ENCODE measurements at places on chromosomes 1 and 21.

DNA sequence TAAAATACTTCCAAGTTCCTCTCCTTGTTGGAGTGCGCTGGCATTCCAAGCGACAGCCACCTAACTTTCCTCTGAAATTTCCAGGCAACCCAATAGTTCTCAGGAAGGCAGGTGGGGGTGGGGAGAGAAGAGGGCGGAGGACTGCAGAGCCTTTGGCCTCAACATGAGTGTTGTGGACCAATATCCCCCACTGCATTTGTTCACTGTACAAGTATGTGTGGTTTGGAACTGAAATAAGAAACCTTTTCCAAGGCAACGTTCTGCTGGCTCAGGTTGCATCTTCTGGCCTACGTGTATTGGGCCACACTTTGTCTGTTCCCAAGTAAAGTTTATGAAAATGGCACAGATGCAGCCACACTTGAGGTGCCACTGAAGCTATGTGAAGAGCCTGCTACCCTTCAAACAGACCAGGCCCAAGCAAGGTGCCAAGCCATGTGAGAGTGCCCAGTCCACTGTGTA is 153.4 kb downstream of the DHRS3 start:
- H3K27me3 ChIP-seq, result no peaks in the 10 kb centered on the region
- no peak for DNase-seq
- H3K36me3 ChIP-seq, result peaks cover 19% of the 10 kb centered on the region
- no peak overlapping the region for H3K4me3 ChIP-seq
- H3K4me1 ChIP-seq, result no peaks in the 10 kb centered on the region

- H3K4me3 ChIP-seq, result no peak overlapping the region
- no peaks in the 10 kb centered on the region for H3K27me3 ChIP-seq
- no peak for DNase-seq
- H3K4me1 ChIP-seq, result no peaks in the 10 kb centered on the region
Observed at GRCh38 chr21:32776743-32777142, 5.2 kb upstream of the PAXBP1 start.

DNA sequence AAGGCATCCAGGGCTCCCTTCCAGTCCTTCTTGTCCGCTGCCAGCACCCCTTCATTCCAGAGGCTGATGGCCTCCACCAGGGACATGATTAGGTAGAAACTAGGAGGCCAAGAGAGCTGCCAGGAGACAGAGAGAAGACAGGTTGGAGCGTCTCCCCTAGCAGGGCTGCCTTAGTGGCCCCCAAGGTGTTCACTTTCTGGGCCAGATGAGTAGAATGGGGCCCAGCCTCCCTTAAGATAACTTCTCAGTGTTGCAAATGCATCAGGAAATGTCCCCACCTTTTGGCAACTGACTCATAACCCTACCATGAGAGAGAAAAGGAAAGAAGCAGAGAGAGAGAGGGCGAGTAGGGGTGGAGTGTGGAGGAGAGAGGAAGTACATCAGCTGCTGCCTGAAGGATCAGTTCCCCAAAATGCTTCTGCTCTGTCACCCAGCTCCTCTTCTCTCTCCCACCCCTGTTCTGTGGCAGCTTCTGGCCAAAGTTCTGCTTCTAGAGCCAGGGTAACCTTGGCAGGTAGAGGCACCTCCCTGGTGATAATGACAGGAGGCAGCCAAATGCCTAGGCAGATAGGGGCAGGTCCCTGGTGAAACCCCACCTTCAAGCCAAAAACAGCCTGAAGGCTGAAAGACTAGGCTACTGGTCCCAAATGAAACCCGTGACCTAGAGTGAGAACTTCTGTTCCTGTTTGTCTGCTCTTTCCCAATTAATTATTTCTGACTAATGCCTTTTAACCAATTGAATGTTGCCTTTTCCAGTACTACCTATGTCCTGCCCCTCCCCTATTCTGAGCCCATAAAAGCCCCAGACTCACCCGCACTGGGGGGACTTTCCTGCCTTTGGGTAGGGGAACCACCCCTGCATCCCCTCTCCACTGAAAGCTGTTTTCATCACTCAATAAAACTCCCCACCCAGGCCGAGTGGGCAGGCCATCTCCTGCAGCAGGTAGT is at the start of gene NCF2:
TSS of gene NCF2 (minus strand) at position 216 of the 948 bp plus-strand sequence. CDS start at position 86, 130 bp downstream.
- peak within 1 kb of the TSS; percentile 5 for H3K27ac ChIP-seq
- peaks cover 14% of the 10 kb centered on the region for H3K4me1 ChIP-seq
- no peaks in the 10 kb centered on the region for H3K27me3 ChIP-seq
- no peak for DNase-seq
- no peaks in the 10 kb centered on the region for H3K36me3 ChIP-seq
- H3K4me3 ChIP-seq, result no peak within 1 kb of the TSS

GRCh38 chr1:101509370-101509769 is 272.6 kb downstream of the S1PR1 start:
- no peak overlapping the region for H3K27ac ChIP-seq
- H3K4me1 ChIP-seq, result no peaks in the 10 kb centered on the region
- H3K4me3 ChIP-seq, result no peak overlapping the region
- H3K36me3 ChIP-seq, result no peaks in the 10 kb centered on the region
- H3K27me3 ChIP-seq, result no peaks in the 10 kb centered on the region

DNA sequence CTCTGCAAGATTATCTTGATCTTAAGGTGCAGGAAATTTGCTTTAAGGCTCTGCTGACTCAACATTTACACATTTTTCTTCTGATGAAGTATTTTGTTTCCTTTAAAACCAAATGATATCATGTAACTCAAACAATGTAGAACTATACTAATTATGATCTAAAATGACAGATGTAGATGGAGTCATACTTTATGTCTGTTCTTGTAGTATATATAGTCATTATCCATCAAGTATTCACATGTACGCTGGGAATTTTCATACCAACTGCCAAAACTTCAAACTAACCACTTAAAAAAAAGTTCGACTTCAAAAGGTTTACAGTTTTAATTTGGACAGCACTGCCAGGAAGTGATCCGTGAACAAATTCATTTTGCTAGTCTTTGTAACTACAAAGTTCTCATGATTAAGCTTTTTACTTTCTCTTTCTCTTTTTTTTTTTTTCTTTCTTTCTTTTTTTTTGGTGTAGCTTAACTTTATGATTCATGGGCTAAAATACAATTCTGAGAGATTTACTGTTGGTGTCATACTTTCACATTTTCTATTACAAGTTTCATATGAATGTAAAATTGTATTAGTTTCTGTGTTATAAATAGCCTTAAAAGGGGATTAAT is 509.0 kb upstream of the CXADR start:
- no peaks in the 10 kb centered on the region for H3K36me3 ChIP-seq
- no peak overlapping the region for H3K27ac ChIP-seq
- no peak overlapping the region for H3K4me3 ChIP-seq
- DNase-seq, result no peak
- H3K27me3 ChIP-seq, result no peaks in the 10 kb centered on the region

DNA sequence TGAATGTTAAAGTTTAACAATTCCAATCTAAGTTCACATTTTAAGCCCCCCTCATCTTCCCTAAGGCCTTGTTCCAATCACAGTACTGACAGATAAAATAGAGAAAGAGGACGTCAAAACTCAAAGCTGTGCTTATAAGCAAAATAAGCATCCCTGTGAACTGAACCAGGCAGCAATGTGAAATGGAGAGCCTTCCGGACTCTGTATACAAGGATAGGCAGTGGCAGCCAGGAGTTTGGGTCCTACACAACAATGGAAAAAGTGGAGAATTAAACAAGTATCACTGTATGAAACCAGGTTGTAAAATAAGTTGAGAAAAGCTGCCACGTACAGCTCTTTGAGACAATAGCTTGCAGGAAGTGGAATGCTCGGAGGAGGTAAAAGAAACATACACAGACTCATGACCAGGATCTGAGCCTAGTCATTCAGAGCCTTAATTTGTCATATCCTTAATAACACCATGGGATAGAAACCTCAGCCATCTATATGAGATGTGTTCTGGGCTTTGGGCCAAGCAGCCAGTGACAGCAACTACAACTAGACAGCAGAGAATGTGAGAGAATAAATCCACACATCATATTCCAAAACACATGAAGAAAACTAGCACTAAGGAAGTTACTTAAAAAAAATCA is 55.2 kb upstream of the PALMD start:
- no peaks in the 10 kb centered on the region for H3K36me3 ChIP-seq
- H3K27me3 ChIP-seq, result no peaks in the 10 kb centered on the region
- H3K27ac ChIP-seq, result no peak overlapping the region
- no peak for DNase-seq
- no peaks in the 10 kb centered on the region for H3K4me1 ChIP-seq
- no peak overlapping the region for H3K4me3 ChIP-seq

GRCh38 chr1:2644171-2644570 is 11.4 kb upstream of the MMEL1 start:
- H3K27me3 ChIP-seq, result no peaks in the 10 kb centered on the region
- H3K36me3 ChIP-seq, result no peaks in the 10 kb centered on the region
- no peak overlapping the region for H3K27ac ChIP-seq
- H3K4me3 ChIP-seq, result no peak overlapping the region
- DNase-seq, result no peak
- peaks cover 24% of the 10 kb centered on the region for H3K4me1 ChIP-seq

DNA sequence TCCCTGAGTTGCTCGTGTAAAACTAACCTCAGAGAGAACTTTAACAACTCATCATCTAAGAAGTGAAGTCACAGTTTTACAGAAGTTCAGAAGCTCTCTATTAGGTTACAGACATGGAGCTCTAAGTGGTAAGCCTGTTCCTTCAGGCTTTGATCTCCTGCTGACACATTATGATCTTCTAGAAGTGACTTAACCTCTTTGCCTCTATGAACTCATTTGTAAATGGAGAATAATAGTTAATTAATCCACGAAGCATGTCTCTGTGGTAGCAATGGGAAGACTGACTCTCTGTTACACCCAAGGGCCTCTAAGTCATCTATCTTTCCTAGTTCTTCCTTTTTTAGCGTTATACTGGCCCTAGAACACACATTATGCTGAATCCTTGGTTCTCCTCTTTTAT is 157.9 kb upstream of the NRIP1 start:
- H3K27me3 ChIP-seq, result no peaks in the 10 kb centered on the region
- DNase-seq, result no peak
- H3K4me1 ChIP-seq, result no peaks in the 10 kb centered on the region
- H3K4me3 ChIP-seq, result no peak overlapping the region

- DNase-seq, result no peak
- peaks cover 60% of the 10 kb centered on the region for H3K4me1 ChIP-seq
- H3K4me3 ChIP-seq, result no peak overlapping the region
- no peaks in the 10 kb centered on the region for H3K36me3 ChIP-seq
- H3K27ac ChIP-seq, result no peak overlapping the region
Observed at GRCh38 chr1:23610677-23611076, 51.4 kb upstream of the ID3 start.

DNA sequence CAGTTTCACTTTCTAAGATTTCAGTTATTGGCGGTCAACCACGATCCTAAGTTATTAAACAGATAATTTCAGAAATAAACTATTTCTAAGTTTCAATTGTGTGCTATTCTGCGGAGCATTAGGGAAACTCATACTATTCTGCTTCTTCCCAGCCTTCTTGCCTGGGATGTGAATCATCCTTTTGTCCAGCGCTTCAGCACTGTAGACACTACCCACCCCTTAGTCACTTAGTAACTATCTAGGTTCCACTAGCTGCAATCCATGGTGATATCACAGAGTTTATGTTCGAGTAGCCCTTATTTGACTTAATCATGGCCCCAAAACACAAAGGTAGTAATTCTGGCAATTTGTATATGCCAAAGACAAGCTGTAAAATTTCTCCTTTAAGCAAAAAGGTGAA is 279.9 kb upstream of the ADAMTS5 start:
- no peaks in the 10 kb centered on the region for H3K27me3 ChIP-seq
- H3K4me3 ChIP-seq, result no peak overlapping the region
- no peaks in the 10 kb centered on the region for H3K4me1 ChIP-seq
- H3K27ac ChIP-seq, result no peak overlapping the region

DNA sequence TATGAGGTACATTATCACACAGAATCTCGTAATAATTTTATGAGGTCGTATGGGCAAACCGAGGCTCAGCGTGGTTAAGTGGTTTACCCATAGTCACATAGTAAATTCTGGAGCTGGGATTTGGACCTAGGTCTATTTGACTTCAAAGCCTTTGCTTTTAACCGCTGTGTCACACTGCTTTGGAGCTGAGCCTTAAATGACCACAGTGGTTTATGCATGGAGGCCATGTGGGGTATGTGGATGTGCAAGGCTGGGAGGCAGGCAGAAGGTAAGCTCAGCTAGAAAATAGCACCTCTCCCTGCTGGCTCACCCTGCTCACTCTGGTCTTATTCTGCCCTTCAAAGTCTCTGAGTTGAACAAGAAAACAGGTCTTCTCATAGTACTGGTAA is 269.5 kb downstream of the TRABD2B start:
- H3K36me3 ChIP-seq, result no peaks in the 10 kb centered on the region
- peaks cover 10% of the 10 kb centered on the region for H3K27me3 ChIP-seq
- DNase-seq, result no peak
- no peak overlapping the region for H3K4me3 ChIP-seq
- H3K4me1 ChIP-seq, result peaks cover 4% of the 10 kb centered on the region
- no peak overlapping the region for H3K27ac ChIP-seq

- no peak overlapping the region for H3K27ac ChIP-seq
- no peak for DNase-seq
- H3K27me3 ChIP-seq, result peaks cover 19% of the 10 kb centered on the region
- H3K36me3 ChIP-seq, result no peaks in the 10 kb centered on the region
- no peaks in the 10 kb centered on the region for H3K4me1 ChIP-seq
Observed at GRCh38 chr1:205449750-205450443, 5.9 kb downstream of the BLACAT1 start.

DNA sequence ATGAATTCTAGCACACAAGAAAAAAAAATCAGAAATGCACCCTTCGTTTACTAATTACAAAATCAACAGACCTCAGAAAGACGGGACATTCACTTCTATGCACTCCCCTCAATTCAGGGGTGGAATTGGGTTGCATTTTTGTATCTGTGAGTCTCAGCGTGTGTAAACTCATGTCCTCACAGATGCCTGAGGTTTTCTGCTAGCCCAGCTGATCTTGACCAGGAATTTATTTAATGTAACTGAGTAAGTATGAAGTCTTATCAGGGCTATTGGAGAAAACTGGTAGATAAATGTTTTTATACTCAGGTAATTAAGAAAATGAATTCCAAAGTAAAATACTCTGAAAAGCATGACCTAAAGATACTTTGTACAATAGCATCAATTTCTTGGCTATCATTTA is 167.7 kb downstream of the RUNX1 start:
- H3K27me3 ChIP-seq, result no peaks in the 10 kb centered on the region
- no peak overlapping the region for H3K4me3 ChIP-seq
- H3K36me3 ChIP-seq, result peaks cover 31% of the 10 kb centered on the region
- H3K4me1 ChIP-seq, result peaks cover 12% of the 10 kb centered on the region

GRCh38 chr21:25537174-25537573 is 70.1 kb downstream of the MRPL39 start:
- no peak overlapping the region for H3K4me3 ChIP-seq
- H3K4me1 ChIP-seq, result no peaks in the 10 kb centered on the region
- no peak overlapping the region for H3K27ac ChIP-seq
- no peak for DNase-seq

DNA sequence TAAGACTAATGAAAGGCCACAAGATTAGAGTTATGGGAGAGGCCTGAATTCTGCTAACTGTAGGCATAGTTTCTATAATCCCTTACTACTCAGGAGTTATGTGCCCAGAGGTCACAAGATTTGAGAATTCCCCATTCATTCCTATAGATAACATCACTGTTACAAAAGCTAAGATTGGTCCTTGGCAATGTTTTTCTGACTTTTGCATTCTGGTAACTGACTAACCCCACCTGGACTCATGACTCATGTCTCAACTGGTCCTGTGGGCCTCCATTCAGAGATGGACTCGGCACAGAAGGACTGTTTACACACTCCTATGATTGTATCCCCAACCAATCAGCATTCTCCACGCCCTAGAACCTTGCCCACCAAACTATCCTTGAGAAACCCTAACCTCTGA is 249.0 kb upstream of the ZP4 start:
- no peak for DNase-seq
- H3K4me3 ChIP-seq, result no peak overlapping the region

- H3K27me3 ChIP-seq, result no peaks in the 10 kb centered on the region
- no peak for DNase-seq
- H3K4me3 ChIP-seq, result no peak overlapping the region
- H3K4me1 ChIP-seq, result peaks cover 8% of the 10 kb centered on the region
Observed at GRCh38 chr1:109040627-109040988, 1.3 kb downstream of the WDR47 start.
